CD4-positive, alpha-beta T cell treated with Interleukin-6 for 4 hours (primary cell): ENCODE measurements at places on chromosomes 1 and 21.

- DNase-seq = no peak
Observed at GRCh38 chr1:176800978-176801513, 338.1 kb downstream of the PAPPA2 start.

- DNase-seq = no peak
Observed at GRCh38 chr1:18929686-18930085, 26.8 kb downstream of the IFFO2 start.

DNA sequence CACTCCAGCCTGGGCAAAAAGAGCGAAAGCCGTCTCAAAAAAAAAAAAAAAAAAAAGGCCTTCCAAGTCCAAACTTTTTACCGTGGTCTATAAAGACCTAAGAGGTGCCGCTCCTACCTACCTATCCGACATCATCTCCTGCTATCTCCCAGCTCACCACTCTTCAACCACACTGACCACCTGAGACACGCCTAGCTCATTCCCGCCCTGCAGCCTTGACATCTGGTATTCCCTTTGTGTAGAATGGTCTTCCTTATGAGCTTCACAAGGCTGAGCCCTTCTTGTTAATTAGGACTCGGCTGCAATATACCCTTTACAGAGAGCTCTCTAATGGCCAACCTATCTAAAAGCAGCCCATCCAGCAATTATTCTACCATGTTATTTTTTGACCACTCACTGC is 680 bp downstream of the MAGOH start:
- no peak for DNase-seq

GRCh38 chr1:240497908-240498307 is 114.0 kb downstream of the GREM2 start:
- DNase-seq = no peak

GRCh38 chr1:156662005-156662799 is 15.0 kb downstream of the NES start:
- no peak for DNase-seq

DNA sequence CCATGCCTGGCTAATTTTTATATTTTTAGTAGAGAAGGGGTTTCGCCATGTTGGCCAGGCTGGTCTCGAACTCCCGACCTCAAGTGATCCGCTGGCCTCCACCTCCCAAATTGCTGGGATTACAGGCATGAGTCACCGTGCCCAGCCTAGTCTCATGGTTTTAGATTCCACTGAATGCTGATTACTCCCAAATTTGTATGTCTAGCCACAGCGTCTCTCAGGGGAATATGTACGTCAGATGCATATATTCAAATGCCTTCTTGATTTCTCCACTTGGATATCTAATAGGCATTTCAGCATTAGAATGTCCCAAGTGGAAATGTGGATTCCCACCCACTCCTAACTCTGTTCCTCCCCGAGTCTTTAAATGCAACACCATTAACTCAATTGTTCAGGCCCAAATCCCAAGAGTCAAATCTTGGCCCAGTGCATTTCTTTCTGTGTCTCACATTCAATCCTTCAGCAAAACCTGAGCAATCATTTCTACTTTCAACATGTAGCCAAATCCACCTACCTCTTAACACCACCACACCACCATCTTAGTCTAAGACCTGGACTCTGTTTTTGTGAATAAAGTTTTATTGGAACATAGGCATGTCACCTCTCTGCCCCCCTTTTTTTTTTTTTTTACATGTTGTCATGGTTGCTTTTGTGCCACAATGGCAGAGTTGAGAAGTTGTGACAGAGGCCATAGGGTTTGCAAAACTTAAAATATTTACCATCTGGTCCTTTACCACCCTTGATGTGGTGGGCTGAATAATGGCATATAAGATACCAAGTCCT is 9.8 kb upstream of the CAMTA1 start:
- no peak for DNase-seq

DNA sequence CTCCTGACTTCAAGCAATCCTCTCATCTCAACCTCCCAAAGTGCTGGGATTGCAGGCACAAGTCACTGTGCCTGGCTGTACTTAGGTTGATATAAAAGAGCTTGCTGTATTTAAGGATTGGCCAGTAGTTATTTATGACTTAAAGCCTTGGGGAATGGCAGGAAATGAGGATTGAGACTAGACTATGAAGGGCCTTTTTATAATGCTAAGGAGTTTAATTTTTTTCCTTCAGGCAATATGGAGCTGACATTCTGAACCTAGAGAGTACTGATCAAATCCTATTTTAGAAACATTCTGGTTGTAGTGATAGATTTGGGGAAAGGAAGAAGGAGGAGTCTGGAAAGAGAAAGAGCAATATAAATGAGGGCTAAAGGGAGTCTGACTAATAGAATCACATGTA is 44.7 kb downstream of the MSH4 start:
- no peak for DNase-seq

GRCh38 chr1:76291191-76291590 is 216.6 kb downstream of the ST6GALNAC3 start:
- DNase-seq = no peak

DNA sequence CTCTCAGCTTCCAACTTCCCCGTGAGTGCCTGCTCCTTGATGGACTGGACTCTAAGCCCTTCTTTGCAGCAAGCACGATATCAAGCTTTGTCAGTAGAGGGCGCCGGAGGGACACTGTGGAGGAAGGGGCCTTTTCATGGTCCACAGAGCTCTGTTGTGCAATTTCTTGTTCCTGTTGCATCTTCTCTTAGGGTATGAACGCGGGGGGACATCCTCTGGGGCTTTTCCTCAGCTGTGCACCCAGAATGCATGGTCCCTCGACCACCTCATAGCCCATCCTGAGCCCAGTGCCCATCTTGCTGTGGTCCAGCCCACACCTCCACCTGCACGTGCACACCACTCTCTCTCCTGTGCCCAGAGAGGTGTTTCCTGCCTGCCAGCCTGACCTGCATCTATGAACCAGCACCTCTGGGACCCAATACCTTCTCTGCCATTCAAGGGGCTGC is 556.8 kb downstream of the PTPRU start:
- peak; percentile 28 for DNase-seq

- DNase-seq = no peak
Observed at GRCh38 chr1:245390975-245391374, 236.2 kb downstream of the KIF26B start.

GRCh38 chr1:10734375-10734774 is 62.1 kb downstream of the CASZ1 start:
- DNase-seq = no peak

DNA sequence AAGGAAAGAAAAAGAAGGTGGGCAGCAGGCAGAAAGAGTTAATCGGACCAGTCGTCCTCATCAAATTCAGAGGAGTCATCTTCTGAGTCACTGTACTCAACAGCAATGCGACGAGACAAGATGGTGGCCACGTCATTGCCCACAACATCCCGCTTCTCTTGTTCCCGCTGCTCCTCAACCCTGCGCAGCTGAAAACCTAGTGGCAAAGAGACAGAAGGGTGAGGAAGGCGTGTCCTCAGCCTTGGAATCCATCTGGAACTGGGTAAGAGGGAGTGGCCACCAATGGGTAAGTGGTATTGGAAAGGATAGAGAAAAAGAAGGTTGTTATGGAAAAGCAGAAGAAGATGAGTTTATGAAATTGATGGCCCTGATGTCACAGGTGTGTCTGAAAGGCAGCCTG is 15.7 kb downstream of the GPR3 start:
- DNase-seq = no peak

DNA sequence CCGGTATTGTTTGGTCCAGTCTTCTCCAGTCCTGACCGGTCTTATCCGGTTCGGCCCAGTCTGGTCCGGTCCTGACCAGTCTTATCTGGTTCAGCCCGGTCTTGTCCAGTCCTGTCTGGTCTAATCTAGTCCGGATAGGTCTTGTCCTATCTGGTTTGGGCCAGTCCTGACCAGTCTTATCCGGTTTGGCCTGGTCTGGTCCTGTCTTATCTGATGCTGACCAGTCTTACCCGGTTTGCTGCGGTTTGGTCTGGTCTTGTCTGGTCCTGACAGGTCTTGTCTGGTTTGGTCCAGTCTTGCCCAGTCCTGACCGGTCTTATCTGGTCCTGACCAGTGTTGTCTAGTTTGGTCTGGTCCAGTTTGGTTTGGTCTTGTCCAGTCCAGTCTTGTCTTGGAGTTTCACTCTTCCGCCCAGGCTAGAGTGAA is 30.1 kb downstream of the DHX9 start:
- DNase-seq = no peak

DNA sequence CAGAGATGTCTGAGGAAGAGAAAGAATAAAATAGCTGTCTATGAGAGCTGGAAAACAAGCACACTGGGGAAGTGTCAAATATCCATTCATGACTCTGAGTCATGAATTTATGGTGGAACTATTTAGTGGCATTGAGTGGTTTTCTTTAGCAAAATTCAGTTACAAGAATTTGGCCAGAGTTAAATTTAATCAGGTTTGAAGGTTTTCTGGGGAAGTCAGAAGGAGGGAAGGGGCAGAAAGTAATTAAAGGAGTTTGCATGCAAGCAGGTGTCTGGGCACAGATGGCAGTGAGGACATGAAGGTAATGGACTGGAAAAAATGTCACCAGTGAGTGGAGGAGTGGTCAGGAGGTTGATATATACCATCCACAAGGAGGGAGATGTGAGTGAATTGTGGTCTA is 121.9 kb upstream of the IVNS1ABP start:
- DNase-seq = no peak

GRCh38 chr1:12760256-12760795 is 13.2 kb upstream of the PRAMEF12 start:
- DNase-seq = no peak

DNA sequence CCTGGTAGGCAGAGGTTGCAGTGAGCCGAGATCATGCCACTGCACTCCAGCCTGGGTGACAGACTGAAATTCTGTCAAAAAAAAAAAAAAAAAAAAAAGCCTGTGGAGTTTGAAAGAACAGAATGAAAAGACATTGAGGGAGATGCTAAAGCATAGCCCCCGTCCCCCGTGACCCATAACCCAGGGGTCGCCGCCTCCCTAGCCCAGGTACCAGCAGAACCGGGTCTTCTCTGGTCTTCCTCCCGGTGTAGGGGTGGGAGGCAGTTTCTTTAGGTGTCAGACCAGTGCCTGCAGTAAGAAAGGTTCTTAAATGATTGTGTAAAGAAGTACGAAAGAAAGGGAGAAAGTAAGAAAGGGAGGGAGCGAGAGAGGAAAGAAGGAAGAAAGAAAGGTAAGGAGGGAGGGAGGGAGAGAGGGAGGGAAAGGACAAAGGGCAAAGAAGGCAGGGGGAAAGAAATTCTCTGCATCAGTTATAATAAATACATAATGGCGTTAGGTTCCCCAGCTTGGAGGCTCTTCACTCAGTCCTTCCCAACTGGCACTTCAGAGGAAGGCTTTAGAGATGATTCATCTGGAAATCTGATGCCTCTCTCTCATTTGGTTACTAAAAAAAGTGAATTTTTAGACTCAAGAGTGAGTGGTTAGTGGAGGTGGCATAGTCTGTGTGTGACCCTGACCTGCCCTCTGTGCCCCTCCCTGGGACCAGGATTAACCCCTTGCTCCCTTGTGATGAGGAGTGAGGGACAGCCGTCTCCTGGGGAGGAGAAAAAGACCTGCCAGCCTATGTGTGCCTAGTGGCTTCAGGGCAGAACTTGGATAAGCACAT is 1.1 kb downstream of the IL24 start:
- DNase-seq = no peak

DNA sequence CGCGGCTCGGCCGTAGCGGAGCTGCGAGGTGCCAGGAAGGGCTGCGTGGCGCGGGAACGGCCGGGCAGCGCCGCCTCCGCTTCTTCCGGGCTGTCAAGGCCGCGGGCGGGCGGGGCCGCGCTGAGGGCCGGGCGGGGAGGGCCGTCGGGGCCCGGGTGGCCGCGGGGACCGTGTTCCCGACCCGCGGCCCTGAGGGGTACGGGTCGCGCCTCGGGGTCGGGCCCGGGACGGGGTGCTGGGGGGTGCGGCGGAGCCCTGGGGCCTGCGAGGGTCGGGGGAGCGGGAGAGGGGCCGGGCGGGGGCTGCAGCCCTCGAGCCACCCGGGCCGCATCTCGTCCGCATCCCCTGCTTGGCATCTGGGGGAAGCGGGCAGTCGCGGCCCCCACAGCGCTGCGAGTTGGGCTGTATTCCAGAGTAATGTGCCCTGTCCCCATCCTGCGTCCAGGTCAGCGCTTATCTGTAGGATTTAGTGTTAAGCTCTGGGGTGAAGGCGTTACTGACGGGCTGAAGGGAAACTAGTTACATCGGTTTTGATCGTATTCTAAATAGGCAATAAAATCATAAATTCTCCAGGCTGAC is 379 bp downstream of the RER1 start:
- DNase-seq = no peak

DNA sequence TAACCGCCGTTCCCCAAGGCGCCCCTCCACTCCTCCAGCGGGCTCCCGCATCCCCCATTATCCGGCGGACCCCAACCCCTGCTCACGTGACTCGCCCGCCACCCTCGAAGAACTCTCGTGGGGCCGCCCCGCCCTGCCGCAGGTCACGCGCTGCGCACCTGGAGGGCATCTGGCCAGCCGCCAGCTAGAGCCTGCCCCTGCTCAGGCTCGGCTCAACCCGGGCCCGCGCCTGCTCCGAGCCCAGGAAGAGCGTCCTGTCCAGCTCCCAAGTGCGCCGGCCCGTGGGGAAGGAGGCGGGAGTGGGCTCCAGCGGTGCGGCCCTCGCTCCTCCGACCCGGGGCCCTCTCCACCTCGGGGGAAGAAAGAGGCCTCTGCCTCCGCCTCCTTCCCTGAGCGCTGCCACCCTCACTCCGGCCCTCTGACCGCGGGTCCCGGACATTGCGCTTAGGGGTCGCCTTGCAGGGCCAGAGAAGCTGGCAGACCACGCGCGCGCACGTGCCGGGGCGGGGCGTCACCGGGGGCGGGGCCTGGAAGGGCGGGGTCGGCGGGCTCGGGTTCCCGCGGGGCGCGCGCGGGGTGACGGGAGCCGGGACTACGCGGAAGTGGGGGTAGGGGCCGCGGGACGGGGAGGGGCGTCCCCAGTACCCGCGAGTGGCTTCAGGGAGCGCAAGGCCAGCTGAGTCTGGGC is 28.4 kb downstream of the HMGN2 start:
- DNase-seq = peak; percentile 92

DNA sequence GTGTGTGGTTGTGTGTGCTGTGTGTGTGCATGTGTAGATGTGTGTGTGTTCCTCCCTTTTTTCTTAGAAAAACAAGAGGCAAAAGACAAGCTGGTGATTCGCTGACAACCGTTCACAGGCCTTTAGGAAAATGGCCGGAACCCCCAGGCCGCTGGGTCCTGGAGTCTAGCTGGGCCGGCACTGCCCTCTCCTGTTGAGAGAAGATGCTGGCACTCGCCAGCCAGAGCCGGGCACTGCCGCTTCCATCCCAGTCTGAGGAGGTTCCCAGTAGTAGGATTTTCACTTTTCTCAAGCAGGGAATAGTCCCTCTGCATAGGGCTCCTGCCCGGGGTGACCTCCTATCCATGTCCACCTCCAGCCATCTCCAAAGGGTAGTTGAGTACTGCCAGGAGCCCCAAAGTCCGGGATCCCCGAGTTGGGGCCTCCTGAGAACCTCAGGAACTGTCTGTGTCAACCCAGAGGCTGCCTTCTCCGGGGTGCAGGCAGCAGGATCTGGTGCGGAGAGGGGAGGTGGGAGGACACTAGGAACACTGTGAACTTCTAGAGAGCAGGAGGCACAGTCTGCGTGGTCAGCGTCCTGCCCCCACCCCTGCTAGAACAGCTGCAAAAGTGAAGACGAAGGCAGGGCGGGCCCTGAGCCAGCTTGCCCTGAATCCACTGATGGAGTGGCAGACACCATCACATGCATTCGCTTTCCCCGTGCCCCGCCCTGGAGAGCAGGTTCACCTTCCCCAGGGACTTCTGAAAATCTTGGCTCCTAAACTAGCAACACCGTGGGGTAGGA is 44.1 kb upstream of the ARHGEF16 start:
- DNase-seq = no peak
